Calu3 (cell line): ENCODE measurements at places on chromosomes 5 and 9. TPM values are rescaled to one million over a fixed set of nuclear protein-coding genes. Genes with fewer than 3 reads are reported as not detected.
A peak's percentile ranks its signal among the peaks of the same experiment; 100 is the strongest.

The HAND1 gene
- not detected in 2 replicates for total RNA-seq

The ALDH1B1 gene
- total RNA-seq = 13.3 and 15.2 TPM in 2 replicates

DNA sequence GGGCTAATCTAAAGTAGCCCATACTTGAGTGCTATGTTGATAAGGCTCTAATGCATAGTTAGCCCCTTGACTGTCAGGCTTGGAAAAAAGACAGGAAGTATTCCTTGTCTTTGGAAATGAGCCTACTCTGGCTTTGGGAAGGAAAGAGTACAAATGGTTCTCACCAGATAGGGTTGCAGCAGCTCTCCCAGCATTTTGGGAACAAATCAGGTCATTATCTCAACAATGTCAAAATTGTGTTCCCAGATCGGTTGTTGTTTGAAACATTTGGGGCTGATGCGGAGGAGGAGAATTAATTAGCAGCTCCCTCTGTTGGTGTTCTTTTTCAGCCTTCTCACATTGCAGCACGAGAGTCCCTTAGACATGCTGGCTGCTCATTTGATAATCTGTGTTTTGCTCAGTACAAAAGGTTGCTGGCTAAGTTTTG lies 294.7 kb upstream of the DMRT1 start:
- H3K4me3 ChIP-seq = no peak overlapping the region
- no peak for DNase-seq
- no peak overlapping the region for H3K27ac ChIP-seq
- H3K4me1 ChIP-seq = no peaks in the 10 kb centered on the region
- no peaks in the 10 kb centered on the region for H3K27me3 ChIP-seq
- H3K36me3 ChIP-seq = no peaks in the 10 kb centered on the region

DNA sequence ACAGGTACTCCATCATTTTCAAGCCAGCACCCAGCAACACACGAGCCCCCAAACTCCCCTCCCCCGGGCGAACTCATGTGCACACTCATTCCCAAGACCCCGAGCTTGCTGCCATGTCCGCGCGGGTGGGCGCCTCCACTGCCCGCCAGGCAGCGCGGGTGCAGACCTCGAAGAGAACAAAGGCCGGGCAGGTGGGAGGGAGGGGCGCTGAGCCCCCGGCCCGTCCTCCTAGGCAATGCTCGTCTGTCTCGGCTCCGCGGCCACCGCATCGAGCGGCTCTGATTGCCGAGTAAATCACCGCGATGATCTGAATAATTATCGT lies 47.1 kb upstream of the PSD2 start:
- no peak for DNase-seq

DNA sequence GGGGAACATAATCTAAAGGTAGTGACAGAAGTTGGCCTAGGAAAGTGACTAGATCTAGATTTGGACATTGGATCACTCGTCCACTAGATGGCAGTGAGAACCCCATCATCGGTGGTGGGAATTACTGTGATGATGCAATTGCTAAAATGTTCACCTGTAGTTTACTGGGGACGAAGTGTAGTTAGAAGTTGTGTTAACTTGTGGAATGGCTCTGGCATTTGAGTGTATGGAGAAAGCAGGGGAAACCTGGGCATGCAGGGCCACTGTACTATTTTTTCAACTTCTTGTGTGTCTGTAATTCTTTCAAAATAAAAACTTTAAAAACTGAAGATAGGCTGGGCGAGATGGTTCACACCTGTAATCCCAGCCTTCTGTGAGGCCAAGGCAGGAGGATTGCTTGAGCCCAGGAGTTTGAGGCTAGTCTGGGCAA lies 75.5 kb downstream of the PHAX start:
- DNase-seq = peak; percentile 71
- no peak overlapping the region for H3K4me3 ChIP-seq
- H3K27me3 ChIP-seq = no peaks in the 10 kb centered on the region
- H3K4me1 ChIP-seq = peaks cover 16% of the 10 kb centered on the region
- no peak overlapping the region for H3K27ac ChIP-seq

DNA sequence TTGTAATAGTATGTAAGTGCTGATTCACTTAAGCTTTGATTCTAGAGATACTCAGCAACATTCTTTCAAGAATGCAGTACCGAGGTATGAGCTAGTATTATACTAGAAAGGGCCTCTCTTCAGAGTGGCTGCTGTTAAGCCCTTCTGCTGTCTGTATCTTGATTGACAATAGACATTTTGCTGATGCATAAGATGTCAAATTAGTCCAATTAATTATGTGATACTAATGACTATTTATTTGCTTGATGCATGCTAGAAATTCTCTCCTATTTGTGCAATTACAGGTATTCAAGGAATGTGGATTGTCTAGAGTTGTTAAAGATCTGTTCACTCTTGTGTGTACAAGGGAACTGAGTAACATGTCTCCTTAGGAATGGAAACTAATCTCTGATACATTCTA lies 92.3 kb upstream of the PTGER4 start:
- no peaks in the 10 kb centered on the region for H3K36me3 ChIP-seq
- no peak overlapping the region for H3K4me3 ChIP-seq
- DNase-seq = no peak
- no peak overlapping the region for H3K27ac ChIP-seq
- no peaks in the 10 kb centered on the region for H3K4me1 ChIP-seq
- H3K27me3 ChIP-seq = no peaks in the 10 kb centered on the region

GRCh38 chr9:107141967-107142366 lies 141.1 kb upstream of the RAD23B start:
- no peak for DNase-seq
- no peak overlapping the region for H3K27ac ChIP-seq
- H3K36me3 ChIP-seq = no peaks in the 10 kb centered on the region
- no peak overlapping the region for H3K4me3 ChIP-seq
- no peaks in the 10 kb centered on the region for H3K4me1 ChIP-seq

- no peak for DNase-seq
- no peak overlapping the region for H3K27ac ChIP-seq
- no peaks in the 10 kb centered on the region for H3K36me3 ChIP-seq
Observed at GRCh38 chr5:145408048-145408341, 427.1 kb downstream of the PRELID2 start.

DNA sequence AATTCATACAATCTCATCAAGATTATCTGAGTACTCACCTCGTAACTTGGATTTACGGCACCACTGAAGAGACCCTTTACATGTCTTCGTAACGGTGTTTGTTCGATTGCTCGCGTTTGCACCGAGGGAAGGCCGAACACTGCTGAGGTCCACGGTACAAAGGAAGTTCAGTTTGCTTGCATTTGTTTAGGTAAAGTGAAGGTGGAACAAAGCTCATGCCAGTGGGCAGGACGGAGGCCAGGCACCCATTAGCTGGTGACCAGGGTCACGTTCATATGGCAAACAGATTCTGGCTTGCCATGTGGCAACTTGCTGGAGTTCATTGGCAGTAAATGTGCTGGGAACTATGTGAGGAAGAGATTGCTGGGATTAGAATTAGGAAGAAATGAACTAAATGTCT lies 164.8 kb downstream of the MACROH2A1 start:
- no peak overlapping the region for H3K27ac ChIP-seq
- H3K27me3 ChIP-seq = peaks cover 55% of the 10 kb centered on the region
- H3K4me1 ChIP-seq = no peaks in the 10 kb centered on the region
- no peak for DNase-seq
- H3K4me3 ChIP-seq = no peak overlapping the region

GRCh38 chr5:87403899-87404298 lies 8.8 kb downstream of the CCNH start:
- peaks cover 74% of the 10 kb centered on the region for H3K36me3 ChIP-seq
- DNase-seq = no peak
- no peak overlapping the region for H3K4me3 ChIP-seq
- peaks cover 39% of the 10 kb centered on the region for H3K4me1 ChIP-seq
- H3K27me3 ChIP-seq = no peaks in the 10 kb centered on the region
- no peak overlapping the region for H3K27ac ChIP-seq

The EQTN gene
- total RNA-seq = not detected in 2 replicates

The CYLC2 gene
- total RNA-seq = not detected in 2 replicates

The TTLL11 gene
- 10.4 and 10.5 TPM in 2 replicates for total RNA-seq

DNA sequence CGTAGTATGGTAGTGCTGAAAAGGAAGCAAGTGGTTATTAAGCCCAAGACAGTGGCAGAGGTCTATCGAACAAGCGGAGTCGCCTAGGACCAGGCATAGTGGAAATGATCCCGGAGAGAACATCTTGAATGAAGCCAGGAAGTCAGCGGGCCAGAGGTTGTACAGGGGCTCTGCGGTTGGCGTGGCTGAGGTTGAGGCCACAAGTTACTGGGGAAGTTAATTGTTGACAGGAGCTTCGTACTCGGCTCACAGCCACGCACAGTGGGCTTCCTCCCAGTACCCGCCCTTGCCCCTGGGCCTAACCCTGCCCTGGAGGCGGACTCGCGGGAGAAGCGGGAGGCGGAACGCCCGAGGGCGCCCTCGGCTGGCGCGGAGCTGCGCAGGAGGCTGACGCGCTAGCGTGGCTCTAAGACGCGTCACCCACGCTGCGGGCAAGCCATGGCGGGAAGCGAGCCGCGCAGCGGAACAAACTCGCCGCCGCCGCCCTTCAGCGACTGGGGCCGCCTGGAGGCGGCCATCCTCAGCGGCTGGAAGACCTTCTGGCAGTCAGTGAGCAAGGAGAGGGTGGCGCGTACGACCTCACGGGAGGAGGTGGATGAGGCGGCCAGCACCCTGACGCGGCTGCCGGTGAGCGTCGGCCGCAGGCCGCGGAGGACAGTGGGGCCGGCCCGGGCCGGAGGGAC lies at the start of gene FBXO4:
Gene FBXO4 (plus strand): TSS at position 410 of the 683 bp plus-strand sequence. CDS start 29 bp downstream, at position 439.
- peaks cover 15% of the 10 kb centered on the region for H3K36me3 ChIP-seq
- H3K27me3 ChIP-seq = no peaks in the 10 kb centered on the region
- H3K27ac ChIP-seq = peak within 1 kb of the TSS; percentile 99
- DNase-seq = peak; percentile 81
- H3K4me3 ChIP-seq = peak within 1 kb of the TSS; percentile 83
- H3K4me1 ChIP-seq = peaks cover 22% of the 10 kb centered on the region

- no peaks in the 10 kb centered on the region for H3K27me3 ChIP-seq
- no peak for DNase-seq
- H3K27ac ChIP-seq = no peak overlapping the region
- H3K4me1 ChIP-seq = peaks cover 22% of the 10 kb centered on the region
- peaks cover 14% of the 10 kb centered on the region for H3K36me3 ChIP-seq
- no peak overlapping the region for H3K4me3 ChIP-seq
Observed at GRCh38 chr5:173968154-173968797, 20.7 kb upstream of the C5orf47 start.

The PHF24 gene
- not detected in 2 replicates for total RNA-seq

- H3K27me3 ChIP-seq = no peaks in the 10 kb centered on the region
- H3K4me1 ChIP-seq = no peaks in the 10 kb centered on the region
- H3K36me3 ChIP-seq = no peaks in the 10 kb centered on the region
- no peak overlapping the region for H3K4me3 ChIP-seq
Observed at GRCh38 chr9:94112716-94113465, 28.6 kb downstream of the PTPDC1 start.

The SURF1 gene
- 47.9 and 50.9 TPM in 2 replicates for total RNA-seq

DNA sequence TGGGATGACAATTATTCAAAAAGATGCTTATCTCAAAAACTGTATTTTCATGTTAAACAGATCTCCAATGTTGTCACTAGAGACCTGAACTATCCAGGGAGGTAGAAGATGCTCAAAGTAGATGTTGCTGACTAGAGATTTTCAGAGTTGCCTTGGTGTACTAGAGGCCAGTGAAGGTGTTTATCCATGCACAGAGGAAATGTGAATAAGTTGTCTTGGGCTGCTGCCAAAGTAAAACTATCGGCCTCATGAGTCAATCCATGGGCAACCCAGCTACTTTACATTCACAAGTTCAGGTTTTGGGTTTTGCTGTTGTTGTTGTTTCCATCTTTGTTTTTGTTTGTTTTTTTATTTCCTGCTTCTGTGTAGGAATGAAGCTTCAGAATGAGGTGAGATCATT lies 141.1 kb upstream of the RANBP3L start:
- H3K27ac ChIP-seq = peak overlapping the region; percentile 8
- peak; percentile 37 for DNase-seq
- no peaks in the 10 kb centered on the region for H3K36me3 ChIP-seq
- peaks cover 31% of the 10 kb centered on the region for H3K4me1 ChIP-seq

The TUSC1 gene
- 5.1 and 6.8 TPM in 2 replicates for total RNA-seq

GRCh38 chr5:135120951-135121350 lies 86.9 kb upstream of the PITX1 start:
- no peak for DNase-seq
- H3K4me3 ChIP-seq = no peak overlapping the region
- no peaks in the 10 kb centered on the region for H3K36me3 ChIP-seq
- no peaks in the 10 kb centered on the region for H3K4me1 ChIP-seq
- no peak overlapping the region for H3K27ac ChIP-seq
- H3K27me3 ChIP-seq = no peaks in the 10 kb centered on the region

DNA sequence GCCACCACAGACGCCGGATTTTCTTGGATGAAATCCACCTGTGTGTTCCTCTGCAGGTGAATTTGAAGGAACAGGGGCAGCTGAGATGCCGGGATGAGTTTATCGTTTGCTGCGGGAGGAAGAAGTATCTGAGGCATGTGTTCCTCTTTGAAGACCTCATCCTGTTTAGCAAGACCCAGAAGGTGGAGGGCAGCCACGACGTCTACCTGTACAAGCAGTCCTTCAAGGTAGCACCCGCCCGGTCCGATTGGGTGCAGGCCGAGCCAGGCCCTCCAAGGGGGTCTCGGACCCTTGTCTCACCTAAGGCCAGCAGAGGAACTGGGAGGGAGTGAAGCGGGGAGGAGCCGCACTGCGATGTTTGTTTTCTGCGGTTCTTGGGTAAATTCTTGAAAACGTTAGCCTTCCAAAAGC lies 18.4 kb upstream of the LRRC14B start:
- peaks cover 51% of the 10 kb centered on the region for H3K27me3 ChIP-seq
- H3K4me3 ChIP-seq = no peak overlapping the region
- no peak overlapping the region for H3K27ac ChIP-seq
- H3K36me3 ChIP-seq = peaks cover 5% of the 10 kb centered on the region
- no peak for DNase-seq

DNA sequence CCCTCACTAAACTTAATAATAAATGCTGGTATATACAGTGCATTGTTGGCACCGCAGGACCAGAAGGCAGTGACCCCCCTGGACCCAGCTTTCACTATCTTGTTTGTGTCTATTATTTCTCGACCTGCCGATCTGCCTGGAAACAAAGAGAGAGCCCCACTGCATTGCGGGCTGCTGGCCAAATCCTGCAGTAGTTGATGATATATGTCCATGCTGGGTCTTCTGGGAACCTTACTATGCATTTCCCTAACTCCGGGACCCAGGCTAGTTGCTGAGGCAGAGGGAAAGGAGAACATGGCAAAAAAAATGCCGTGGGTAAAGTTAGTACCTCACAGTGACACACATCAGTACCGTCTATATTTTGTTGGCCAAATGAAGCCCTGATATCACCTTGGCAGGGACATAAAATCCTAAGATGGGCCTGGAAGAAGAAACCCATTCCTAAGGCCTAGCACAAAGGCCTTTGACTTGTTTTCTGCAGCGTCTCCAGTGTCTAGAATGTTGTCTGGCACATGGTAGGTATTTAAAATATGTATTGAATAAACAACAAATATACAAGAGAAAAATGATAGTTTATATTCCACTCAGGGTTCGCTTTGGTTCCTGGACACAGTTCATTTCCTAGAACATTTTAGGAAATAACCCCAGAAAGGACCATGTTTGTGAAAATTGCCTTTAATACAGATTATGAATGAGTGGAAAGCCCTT lies 46.1 kb downstream of the NMUR2 start:
- no peak for DNase-seq
- H3K27me3 ChIP-seq = no peaks in the 10 kb centered on the region
- H3K4me3 ChIP-seq = peak overlapping the region; percentile 5

The SLC34A3 gene
- 0.26 and 0.34 TPM in 2 replicates for total RNA-seq
